ENCODE measurements at places on chromosomes 6 and 20.

- no peak for DNase-seq
Measured at GRCh38 chr6:112257178-112257855, 3.0 kb upstream of the LAMA4 start.

DNA sequence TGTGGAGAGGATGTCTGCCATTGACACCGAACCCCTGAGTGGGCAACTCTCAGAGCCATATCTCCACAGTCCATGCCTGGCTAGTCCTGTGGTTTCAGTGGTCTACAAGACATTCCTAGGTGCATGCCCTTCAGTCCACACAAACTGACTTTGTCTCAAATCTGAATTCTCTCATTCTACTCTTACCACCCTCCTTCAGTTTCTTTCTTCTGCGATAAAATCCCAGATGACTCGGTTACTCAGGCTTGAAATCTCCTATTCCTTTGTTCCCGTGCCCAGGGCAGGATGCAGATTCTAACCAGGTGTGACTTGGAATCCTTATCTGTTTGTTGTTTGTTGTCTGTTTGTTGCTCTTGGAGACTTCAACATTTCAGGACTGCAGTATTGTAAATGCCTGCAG lies 9.3 kb downstream of the CDS2 start:
- DNase-seq: no peak

DNA sequence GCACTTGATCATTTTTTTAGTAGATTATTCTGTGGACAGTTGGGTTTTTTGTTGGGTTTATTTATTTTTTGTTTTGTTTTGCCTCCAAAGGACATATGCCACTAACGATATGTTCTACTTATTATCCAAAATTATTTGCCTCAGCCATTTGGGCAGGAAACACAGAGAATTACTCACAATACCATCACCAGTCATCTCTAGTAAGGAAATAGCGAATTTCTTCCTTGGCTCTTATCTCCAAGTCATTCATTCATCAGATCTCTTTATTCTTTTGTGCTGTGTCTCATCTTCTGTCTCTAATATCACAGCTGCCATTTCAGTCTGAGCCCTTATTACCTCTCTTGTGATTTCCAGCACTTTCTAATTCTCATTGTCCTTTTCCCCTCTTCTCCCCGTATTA lies 130.4 kb upstream of the SMLR1 start:
- no peak for DNase-seq

DNA sequence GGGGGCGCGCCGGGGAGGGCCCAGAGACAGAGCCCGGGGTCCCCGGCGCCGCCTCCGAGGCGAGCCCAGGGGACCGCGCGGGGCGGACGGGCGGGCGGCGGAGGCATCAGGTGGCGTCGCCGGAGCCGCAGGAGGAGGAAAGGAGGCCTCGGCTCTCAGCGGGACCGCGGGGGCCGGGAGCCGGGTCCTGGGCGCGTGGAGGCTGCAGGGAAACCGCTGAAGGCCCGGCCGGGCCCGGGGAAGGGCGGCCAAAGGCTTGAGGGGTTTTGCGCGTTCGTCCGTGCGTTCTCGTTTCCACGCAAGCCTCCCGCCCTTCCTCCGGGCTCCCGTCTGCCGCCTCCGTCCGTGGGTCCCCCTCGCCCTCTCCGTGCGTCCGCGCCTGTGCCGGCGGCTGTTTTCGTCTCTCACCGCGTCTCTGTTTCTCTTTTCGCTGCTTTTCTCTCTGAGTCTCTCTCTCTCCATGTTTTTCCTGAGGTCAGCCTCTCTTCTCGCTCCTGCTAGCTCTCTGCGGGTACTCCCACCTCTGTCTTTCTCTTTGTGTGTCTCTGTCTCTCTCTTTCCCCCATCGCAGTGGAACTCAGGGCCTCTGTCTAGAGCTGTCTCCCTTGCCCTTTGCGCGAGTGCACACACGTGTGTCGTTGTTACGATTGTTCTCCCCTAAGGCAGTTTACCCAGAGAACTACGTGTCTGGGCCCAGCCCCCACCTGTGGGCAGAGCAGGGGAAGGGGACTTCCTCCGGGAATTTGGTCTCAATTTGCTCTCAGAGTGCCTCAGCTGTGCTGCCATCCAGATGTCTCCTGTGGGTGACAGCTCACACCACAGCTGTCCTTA lies 2.1 kb downstream of the IRF4 start:
- no peak for DNase-seq

- no peak for DNase-seq
Measured at GRCh38 chr6:155066361-155066760, 71.2 kb downstream of the TIAM2 start.

DNA sequence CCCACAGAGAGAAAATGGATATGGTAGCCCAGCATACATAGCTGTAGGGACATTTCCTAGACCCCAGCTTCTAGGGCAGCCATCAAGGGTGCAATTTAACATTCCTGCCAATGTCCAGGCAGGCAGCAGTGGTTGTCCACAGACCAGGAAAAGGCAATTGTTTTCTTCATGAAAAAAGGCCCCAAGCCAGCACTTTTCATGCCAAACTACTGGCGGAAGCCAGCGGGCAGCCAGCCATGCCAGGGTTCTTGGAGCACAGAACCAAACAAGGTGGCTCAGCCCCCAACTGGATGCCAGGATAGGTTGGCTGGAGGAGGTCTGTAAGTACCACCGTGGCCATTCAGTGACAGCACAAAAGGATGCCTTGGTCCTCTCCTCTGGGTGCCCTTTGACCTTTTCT lies 94.6 kb downstream of the BANF2 start:
- no peak for DNase-seq

GRCh38 chr6:9537381-9537780 lies 877.5 kb downstream of the TFAP2A start:
- DNase-seq: no peak

DNA sequence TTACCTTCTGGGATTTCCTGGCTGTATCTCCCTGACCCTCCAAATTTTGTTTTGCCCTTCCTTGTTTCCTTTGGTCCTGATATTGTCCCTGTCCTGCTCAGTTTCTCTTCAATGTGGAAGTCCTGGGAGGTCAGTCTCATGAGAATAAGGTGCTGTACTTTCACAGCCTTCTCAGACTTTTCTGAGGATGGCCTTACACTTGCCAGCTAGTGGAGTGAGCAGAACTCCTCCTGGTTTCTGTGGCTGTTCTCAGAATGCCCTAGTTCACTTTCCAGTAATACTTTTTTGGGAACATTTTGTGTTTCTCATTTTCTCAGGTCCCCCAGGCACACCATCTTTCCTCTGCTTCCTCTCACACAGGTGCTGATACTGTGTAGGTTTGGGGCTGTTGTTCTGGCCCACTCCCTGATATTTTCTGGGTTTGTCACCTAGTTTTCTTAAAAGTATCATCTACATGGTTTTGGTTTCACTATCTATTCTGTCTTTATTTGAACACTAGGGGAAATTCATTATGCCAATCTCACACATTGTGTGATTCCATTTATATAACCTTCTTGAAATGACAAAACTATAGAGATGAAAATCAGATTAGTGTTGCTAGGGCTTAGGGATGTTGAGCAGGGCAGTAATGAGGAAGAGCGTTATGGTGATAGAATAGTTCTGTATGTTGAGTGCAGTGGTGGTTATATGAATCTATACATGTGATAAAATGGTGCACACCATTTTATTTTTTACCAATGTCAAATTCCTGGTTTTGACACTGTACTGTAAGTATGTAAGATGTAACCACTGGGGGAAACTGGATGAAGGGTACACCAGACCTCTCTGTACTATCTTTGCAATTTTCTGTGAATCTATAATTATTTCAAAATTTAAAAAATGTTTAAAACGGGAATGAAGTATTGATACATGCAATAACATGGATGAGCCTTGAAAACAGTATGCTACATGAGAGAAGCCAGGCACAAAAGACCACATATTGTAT lies 27.2 kb upstream of the BRPF3 start:
- no peak for DNase-seq

DNA sequence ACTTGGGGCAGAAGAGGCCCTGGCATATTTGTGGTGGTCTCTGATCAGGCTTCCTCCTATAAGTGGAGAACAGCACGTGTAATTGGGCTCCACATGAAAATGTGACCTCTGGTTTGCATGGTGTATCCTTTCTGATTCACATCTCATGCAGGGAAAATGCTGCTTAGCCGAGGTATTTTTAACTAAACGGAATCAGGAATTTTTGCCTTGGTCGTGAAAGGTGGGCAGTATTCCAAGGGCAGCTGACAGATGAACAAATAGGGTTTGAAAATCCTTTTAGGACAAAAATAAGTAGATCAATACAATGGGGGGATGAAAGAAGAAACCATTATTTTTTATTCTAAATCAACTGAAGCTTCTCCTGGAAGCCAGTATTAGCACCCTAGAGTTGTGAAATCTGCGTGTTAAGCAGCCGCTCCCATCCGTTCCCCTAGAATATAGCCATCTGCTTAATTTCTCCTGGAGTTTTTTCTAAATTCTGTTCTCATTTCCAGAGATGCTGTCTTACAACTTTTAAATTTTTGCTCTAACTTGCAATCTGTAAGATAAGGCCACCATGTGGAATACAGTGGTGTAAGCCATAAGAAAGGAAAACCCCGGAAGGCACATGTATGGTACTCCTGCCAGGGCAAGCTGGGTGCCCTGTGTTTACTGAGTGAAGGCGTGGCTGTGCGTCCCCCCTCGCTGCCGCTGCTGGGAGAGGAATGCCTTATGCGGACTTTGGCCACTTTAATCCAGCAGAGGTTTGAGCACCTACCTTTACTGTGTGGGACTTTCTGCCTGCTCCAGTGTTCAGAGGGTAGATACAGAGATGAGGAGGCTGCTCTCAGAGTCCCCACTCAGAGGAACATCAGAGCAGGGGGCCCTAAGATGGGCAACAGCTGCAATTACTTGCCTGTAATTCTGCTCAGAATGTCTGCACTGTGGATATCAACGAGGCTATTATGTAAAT lies 52.4 kb downstream of the SYNJ2 start:
- no peak for DNase-seq

DNA sequence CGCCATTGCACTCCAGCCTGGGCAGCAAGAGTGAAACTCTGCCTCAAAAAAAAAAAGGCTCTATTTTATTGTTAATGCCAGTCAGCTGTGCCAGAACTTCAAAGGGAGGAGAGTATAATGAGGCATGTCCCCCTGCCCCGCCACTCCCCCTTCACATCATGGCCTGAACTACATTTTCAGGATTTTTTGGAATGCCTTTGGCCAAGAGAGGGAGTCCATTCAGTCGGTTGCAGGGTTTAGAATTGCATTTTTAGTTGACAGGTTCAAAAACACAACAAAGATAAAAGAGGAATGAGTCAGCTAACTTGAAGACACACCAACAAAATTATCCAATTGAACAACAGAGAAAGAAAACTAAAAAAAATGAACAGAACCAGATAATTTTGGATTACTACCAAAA lies 59.1 kb downstream of the CEP43 start:
- DNase-seq: no peak

DNA sequence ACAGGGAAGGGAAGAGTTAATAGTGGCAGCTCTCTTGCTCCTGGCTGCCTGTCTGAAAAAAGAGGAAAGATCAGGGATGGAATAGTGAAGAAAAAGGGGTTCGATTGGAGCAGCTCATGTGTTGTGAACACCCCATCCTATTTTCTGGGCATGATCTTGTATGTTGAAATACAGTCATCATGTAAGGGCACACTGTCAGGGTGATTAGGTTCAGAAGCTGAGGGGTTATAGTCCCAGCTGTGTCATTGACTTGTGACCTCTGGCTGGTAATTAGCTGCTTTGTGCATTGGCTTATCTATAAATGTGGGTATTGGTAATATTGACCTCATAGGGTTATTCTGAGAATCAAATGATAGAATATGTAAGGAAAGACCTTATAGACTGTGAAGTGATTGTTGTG lies 30.1 kb downstream of the PHF20 start:
- DNase-seq: no peak
